ENCODE measurements at places on chromosomes 1 and 21.

- no peak for DNase-seq
Observed at GRCh38 chr1:246048693-246049092, 458.4 kb downstream of the SMYD3 start.

GRCh38 chr1:150176593-150176992, 26.9 kb downstream of the PLEKHO1 start:
- DNase-seq: no peak

DNA sequence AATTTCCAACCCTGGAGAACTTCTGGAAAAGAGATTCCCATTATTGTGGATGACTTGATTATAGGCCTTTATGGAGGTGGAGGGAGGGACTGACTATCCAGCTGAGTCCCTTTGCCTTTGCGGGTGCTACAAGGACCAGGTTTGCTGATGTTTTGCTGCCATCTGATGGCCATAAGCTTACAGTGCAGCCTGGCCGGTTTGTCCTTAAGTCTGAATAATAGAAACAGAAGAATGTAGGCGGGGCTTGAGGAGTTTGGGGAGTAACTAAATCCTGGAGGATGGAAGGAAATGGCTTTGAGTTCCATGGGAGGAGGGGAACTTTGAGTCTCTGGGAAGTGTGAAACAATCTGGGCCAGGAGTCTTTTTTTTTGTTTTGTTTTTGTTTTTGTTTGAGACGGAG, 55.7 kb upstream of the CD1D start:
- peak; percentile 98 for DNase-seq

DNA sequence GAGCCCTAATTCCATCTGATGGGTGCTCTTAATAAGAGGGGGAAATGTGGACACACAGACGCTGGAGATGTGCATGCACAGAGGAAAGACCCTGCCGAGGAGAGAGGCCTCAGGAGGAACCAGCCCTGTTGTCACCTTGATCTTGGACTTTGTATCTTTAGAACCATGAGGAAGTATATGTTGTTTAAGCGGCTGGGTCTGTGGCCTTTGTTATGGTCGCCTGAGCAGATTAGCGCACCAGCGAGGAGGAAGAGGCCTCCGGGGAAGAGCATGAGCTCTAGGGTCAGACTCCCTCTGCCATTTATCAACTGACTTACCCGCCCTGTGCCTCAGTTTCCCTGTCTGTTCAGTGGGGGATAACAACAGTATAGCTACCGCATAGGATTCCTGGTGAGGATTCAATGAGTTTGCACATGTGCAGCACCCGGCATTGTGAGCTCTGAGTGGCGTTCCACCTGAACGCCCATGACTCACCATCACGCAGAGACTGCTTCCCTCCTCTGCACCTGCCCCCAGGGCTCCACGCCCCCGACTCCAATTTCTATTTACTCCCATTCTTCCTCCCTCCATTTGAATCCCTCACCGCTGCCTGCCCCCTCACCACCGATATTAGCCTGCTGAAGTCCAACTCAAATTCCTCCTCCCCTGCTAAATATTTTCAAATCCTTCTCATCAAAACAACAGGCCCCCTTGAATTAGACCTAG, 67.2 kb downstream of the ATP5PO start:
- no peak for DNase-seq

GRCh38 chr1:30084909-30085571, 638.3 kb downstream of the MATN1 start:
- no peak for DNase-seq

GRCh38 chr1:147080671-147081394, 91.4 kb downstream of the PRKAB2 start:
- no peak for DNase-seq

GRCh38 chr1:58304346-58304975, 242.1 kb downstream of the OMA1 start:
- DNase-seq: no peak

- no peak for DNase-seq
Observed at GRCh38 chr1:54302951-54303843, 103.0 kb downstream of the SSBP3 start.

GRCh38 chr1:78673120-78673519, 23.5 kb downstream of the IFI44 start:
- no peak for DNase-seq

GRCh38 chr1:75791022-75791421, 5.0 kb downstream of the RABGGTB start:
- no peak for DNase-seq

GRCh38 chr1:225207791-225208190, 220.0 kb downstream of the LBR start:
- DNase-seq: no peak

GRCh38 chr21:43609501-43610340, 49.6 kb downstream of the HSF2BP start:
- DNase-seq: peak; percentile 82

GRCh38 chr1:67572594-67573221, 112.3 kb upstream of the GADD45A start:
- DNase-seq: no peak

DNA sequence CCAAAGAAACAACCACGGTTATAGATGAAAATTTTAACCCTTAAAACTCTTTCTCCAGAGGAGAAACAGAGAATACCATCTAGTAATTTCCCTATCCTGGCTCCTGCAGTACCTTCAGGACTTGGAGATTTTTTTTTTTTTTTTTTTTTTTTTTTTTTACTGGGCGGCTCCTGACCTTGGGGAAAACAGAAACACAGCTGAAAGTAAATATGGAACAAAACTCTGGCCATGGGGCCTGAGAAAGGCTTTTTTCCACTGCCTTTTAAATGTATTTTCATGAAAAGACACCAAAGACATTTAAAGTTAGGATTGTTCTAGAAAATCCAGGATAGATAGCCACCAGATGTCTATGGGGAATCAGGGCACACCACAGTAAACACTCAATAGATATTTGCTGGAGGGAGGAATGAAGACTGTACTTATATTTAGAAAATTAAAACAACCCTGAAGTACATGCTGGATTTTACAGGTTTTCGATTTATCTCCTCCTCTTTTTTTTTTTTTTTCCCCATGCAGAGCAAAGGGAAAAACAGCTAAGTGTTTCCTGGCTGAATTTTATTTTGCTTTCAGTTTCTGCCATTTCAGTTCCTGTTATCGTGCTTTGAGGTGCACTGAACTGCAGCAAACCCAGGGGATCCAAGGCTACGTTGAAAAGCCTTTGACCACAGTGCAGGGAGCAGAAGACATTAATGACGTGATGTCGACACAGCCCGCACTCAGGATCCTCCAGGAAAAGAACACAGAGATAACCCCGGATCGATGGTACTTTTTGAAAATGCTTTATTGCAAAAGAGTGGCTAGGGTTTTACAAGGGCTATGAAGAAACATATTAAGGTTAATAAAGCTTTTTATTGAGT, 35.7 kb upstream of the CNN3 start:
- peak; percentile 70 for DNase-seq

GRCh38 chr21:41857771-41858300, 21.3 kb downstream of the PRDM15 start:
- DNase-seq: no peak

- DNase-seq: peak; percentile 85
Observed at GRCh38 chr1:47432071-47433036, 5.5 kb upstream of the FOXD2 start.

DNA sequence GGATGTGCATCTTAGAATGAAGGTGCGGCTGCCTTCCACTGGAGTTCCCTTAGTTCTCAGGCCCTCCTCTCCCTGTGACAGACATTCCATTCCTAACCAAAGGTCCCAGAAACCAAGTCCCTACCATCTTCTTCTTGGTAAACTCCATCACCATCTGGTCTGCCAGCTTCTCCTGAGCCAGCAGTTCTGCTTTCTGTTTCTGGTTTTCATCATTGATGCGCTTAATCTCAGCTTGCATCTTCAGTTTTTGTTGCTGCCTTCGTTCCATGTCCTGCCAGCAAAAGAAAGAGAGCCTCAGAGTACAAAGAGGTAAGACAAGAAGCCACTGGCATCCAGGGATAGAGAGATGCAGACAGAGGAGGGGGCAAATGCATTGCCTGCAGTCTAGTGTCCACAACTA, 18.0 kb upstream of the VSIG8 start:
- DNase-seq: no peak

DNA sequence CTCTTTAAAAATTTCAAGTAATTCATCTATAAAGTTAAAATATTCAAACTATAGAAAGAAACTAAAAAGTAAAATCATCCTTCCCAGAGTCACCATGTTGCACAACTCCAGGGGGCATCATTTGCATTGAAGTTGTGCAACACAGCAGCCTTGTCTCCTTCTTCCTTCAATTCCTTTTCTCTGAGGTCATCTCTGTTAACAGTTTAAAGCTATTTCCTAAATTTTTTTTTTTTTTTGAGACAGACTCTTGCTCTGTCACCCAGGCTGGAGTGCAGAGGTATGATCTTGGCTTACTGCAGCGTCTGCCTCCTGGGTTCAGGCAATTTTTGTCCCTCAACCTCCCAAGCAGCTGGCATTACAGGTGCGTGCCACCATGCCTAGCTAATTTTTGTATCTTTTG, 7.1 kb downstream of the RHBG start:
- DNase-seq: peak; percentile 81

DNA sequence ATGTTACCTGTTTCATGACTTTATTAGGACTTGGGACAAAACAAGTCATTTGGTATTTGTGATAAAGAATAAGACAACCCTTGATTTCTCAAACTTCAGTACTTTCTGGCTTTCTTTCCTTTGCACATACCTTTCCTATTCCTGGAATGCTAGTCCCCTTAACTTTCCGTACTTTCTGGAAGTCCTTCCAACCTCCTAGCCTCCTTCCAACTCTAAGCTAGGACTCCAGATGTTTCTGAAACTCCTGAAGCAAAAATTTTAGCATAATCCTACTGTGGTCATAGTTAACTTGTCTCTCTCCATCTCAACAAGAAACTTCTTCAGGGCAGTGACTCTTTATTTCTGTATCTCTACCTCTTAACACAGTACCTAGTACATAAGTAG, 19.8 kb upstream of the C1orf105 start:
- no peak for DNase-seq

DNA sequence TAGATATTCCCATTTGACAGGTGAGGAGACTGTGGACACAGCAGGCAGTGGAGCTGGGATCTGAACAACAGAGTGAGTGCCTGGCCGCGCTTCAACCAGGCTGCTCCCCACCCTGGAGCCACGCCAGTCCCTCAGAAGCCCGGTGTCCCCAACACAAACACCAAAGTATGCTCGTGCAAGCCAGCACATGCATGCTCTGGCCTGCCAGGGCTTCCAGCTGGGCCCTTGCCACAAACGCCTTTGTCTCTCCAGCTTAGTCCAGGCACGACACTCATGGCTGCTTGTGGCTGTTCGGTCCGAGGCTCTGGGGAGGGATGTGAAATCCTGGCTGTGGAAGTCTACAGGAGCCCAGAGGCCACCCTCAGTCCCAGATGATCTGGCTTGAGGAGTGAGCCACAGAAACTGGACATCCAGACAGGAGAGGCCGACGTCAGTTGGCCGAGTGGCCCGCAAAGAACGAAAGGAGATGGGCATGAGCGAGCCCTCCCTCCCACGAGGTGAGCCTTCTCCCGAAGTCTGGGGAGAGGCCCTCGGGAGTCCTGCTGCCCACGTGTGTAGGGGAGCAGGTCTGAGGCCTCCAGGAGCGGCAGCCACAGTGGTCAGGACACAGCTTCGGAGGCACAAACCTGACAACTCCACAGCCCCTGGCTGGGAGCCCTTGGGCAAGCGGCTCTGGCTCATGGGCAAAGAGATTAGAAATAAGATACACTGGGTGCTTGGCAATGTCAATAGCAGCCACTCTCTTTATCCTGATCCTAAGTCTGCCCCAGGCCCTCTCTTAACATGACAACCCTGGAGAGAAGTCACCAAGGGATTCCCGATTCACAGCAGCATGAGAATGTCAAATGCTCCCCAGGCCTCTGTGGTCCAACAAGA, 117.1 kb upstream of the IFFO2 start:
- no peak for DNase-seq

DNA sequence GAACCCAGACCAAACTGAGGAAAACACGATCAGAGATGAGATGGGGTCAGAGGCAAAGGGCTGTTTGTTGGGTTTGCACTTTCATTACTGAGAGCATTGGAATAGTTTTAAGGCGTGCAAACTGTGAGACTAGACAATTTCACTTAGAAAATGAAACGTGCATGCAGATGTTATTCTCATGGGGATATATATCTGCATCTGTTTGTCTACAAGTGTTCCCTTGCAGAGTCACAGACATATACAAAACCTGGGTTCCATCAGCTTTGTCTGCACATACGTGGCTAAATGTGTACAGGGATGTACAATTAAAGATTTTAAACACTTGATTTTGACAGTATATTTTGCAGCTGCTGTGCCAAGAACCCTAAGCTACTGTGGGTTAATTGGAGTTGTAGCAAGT, 355.4 kb downstream of the KIF26B start:
- DNase-seq: no peak

DNA sequence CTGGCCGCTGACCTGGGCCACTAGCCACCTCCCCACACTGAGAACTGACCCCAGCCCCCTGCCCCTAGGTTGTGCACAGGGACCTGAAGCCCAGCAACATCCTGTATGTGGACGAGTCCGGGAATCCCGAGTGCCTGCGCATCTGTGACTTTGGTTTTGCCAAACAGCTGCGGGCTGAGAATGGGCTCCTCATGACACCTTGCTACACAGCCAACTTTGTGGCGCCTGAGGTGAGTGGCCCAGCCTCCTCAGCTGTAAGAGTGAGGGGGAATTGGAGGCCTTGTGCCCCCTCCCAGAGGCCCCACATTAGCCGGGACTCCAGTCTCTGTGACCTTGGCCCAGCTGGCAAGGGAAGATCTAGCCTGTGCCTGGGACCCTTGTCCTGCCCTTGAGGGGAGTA, 41.8 kb downstream of the RPS6KA1 start:
- DNase-seq: no peak

- peak; percentile 95 for DNase-seq
Observed at GRCh38 chr1:89725011-89725370, 92.1 kb downstream of the LRRC8C start.

- DNase-seq: no peak
Observed at GRCh38 chr1:185656663-185657062, 77.5 kb upstream of the HMCN1 start.

GRCh38 chr1:215001419-215002021, 81.0 kb upstream of the KCNK2 start:
- no peak for DNase-seq

- DNase-seq: peak; percentile 33
Observed at GRCh38 chr1:179025975-179026812, 500 bp downstream of the FAM20B start.

- peak; percentile 89 for DNase-seq
Observed at GRCh38 chr1:100530880-100531487, 7.0 kb upstream of the GPR88 start.

DNA sequence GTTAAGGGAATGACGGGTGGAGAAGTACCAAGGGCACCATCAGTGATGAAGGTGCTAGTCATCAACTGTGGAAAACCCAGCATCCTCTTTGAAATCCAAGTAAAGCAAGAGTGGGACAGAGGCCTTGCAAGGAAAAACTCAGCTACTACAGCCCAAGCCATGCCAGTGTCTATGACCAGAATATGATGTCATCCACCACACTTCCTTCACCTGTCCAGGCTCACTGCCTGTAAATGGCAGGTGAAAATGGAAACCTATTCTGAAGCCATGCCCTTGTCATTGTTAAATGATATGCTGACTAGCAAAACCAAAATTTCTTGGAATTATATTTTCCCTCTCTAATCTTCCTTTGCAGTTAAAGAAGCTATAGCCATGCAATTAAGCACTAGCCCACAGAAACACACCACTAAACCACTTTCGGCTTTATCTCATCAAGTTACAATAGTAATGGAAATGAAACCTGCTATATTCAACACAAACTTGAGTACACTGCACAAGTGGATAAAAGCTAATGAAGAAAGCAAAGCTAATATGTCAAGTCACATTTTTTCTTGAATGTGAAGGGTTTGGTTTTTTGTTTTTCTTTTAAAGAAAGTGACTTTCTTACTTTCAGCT, 96.3 kb upstream of the RALGPS2 start:
- no peak for DNase-seq

GRCh38 chr1:1200876-1201810, 5.2 kb downstream of the TNFRSF18 start:
- peak; percentile 37 for DNase-seq

- DNase-seq: no peak
Observed at GRCh38 chr1:11600836-11601235, 53.4 kb downstream of the FBXO2 start.

Measured in cardiac fibroblast (primary cell).